ENCODE measurements at places on chromosomes 6 and 20.

DNA sequence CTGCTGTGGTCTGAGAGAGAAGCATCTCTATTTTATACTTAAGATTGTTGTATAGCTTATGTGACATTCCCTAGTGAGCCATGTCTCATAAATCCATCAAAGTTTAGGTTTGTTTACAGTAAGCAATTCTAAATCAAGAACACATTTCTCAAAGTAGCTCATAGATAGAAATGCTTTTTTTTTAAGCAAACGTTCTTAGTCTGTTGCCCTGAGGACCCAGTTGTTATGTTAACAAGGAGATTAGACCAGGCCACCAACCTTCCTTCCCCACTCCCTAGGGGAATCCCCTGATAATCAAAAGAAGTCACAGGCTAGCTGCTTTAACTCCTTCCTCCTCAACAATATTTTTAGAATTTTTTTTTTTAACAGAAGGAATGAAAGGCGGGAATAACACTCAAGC is 169.0 kb downstream of the FUT9 start:
- no peak for DNase-seq

- no peak for DNase-seq
Observed at GRCh38 chr6:43801495-43802181, 31.6 kb downstream of the VEGFA start.

DNA sequence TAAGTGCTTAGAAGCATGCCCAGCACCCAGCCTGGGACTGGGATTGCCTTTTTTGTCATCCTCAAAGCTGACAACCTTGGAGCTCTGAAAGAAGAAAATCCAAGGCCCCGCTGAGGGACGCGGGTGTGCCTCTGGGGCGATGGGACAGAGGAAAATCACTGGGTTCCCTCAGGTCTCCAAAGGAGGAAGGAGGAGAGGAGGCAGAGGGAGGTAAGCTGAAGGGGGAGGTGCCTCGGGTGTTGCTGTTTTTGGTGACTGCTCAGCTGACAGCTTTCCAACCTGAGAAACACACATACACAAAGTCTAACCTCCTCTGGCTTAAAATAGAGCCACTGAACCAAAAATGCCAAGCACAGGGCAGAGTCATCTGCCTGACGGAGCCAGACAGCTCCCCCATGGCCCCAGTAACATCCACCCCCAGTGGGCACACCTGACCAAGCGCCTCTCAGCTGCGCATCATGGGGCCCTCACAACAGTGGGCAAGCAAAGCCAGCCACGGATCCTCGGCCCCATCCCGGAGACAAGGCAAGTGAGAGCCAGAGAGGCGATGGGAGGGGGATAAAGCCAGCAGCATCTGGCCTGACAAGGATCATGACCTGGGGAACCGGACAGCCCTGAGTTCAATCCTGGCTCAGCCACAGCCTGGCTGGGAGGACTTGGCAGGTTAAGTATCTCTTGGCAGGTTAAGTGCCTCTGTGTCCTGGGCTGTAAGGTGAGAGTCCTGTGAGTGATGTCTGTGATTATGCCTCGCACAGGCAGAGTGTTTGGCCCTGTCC is 3.2 kb upstream of the KCNK15 start:
- no peak for DNase-seq

- no peak for DNase-seq
Observed at GRCh38 chr6:19530188-19530587, 307.0 kb upstream of the ID4 start.

DNA sequence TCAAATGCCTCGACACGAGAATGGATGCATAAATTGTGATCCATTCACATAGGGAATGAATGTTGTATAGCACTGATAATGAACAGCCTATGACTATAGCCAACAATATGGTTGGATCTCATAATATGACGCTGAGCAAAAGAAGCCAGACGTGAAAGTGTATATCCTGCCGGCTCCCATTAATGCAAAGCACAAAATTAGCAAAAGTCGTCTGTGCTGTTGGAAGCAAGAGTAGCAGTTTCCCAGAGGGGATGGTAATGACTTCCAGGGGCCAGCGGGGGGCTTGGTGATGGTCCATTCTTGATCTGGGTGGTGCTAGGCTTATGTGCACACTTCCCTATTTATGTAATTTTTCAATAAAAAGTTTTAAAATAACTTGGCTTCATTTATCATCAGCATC is 1.0 kb upstream of the TAGAP start:
- DNase-seq = no peak

DNA sequence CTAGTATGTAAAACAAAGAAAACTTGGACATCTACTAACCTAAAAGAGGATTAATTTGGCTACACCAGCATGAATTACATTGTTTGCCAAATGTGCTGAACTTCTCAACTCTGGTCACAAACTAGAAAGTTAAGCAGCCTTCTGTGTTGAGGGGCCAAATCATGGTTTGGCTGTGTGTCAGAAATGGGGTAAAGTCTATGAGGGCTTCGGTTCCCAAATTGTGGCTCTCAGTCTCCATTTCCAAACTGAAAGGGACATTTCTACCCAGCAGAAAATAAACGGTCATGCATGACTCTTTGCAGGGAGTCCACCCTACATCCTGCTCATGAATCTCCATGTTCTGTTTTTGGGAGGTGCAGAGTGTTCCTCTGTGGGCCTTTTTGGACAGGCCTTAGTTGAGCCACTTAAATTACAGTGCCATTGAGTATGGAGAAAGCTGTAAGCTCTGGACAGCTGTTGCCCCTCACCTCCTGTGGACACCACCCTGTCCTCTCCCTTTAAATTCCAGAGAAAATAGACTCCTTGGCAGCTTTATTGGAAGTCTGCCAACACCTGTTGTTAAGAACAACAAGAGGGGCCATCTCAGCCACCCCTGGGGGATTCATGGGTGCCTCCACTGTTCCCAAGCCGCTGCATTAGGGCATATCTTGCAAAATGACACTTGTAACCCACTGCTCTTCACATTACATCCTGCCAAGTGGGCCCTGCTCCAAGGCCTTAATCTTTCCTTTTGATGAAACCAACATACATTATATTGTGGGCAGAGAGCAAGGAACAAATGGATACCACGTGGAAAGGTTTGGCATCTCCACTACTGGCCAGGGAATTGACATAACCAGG is 27.5 kb upstream of the SNRPC start:
- no peak for DNase-seq

DNA sequence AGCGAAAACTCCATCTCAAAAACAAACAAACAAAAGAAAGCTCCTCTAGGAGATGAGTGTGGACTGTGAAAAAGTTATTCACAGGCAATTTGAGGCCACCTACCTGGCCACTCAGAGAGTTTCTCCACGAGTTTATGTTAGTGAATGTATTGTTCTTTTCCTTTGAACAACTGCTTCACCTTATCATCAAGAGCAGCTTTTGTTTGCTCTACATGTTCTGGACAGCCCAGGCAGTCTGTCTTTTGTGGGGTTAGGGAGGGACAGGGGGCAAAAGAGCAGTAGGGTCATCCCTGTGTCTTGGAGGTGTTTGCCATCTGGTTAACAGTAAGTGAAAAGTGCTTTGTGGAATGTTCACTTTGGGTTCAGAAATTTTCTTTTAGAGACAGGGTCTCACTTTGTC is 8.0 kb downstream of the CASS4 start:
- DNase-seq = peak; percentile 52

DNA sequence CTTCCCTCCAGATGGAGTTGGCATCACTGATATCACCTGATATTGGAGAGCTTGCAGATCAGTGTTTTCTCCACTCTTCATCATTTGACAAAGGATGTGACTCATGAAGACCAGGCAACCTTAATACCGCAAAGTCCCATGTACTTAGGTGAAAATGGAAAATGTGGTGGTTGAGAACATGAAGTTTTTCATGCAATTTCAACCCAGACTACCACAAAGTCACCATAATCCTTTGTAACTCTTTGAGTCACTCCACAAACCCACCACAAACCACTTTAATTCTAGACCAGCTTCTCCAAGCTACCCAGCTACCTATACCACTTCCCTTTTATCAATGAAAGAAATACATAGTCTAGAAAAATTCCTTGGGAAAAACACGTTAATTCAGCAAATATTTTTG is 7.1 kb downstream of the NHLRC1 start:
- DNase-seq = no peak

- DNase-seq = no peak
Observed at GRCh38 chr6:18388271-18388670, 1.1 kb downstream of the RNF144B start.

GRCh38 chr6:79570129-79571029 is 33.1 kb upstream of the LCA5 start:
- DNase-seq = no peak

GRCh38 chr20:49052334-49052733 is 6.2 kb downstream of the CSE1L start:
- DNase-seq = no peak

GRCh38 chr6:5763407-5763806 is 243.3 kb downstream of the NRN1 start:
- DNase-seq = no peak

GRCh38 chr6:41970436-41970846 is 28.8 kb upstream of the CCND3 start:
- DNase-seq = peak; percentile 74

All from activated CD8-positive, alpha-beta memory T cell treated with anti-CD3 and anti-CD28 coated beads for 24 hours (primary cell).